Lower leg skin (tissue), 4 donors: ENCODE measurements at places on chromosomes 12 and 14.

DNA sequence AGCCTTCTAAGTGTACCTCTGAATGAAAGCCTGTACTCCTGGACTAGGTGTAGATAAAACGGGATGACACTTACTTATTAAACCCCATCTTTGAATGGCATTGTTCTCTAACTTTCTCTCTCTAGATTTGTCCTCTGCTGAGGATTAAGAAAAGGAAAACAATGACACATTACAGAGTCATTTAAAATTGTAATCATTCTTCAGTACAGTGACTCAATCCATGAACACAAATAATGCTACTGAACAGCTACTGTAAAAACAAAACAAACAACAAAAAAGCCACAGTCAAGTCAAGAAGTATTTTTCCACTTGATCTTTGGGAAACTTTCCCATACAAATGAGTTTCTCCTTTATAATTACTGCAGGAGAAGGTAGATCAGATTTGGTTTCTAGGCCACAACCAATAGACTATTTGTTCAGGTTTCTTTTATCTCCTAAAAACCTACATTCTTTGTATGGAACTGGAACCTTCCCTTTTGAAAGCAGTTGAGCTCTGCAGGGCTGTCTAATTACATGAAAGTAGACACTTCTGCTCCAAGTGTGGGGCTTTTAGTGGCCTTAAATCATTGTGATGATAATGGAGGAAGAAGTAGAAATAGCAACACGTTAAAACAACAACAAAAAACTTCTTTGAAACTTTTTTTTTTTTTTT lies 219.1 kb downstream of the ESR2 start:
- DNase-seq: no peak

DNA sequence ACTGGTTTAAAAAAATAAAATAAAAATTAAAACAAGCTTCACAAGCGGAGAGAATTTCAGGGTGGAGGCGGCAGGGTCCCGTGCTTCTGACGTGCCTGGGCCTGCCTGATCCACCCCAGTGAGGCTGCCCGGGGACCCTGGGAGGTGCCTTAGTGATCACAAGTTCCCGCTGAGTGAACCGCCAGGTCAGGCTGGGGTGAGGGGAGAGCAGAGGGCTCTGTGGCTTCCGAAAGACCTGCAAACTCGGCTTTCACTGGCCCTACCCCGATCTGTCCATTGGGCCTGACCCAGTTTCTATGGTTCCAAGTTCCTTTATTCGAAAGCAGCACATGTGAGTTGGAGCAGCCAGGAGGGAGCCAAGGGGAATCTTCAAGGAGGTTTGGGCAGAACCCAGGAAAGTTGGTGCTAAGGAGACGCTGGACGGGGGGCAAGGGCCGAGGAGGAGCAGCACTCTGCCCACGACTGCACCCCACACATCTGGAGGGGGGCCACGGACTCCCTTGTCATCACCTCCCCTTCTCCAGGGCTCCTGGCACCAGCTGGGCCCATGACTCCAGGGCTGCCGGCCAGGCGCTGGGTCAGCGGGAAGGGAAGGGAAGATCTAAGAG lies 12.9 kb downstream of the MMP14 start:
- peak; percentile 82 for DNase-seq

- no peak for DNase-seq
These were observed 134.0 kb downstream of the TMEM117 start for GRCh38 chr12:43969882-43970281.

DNA sequence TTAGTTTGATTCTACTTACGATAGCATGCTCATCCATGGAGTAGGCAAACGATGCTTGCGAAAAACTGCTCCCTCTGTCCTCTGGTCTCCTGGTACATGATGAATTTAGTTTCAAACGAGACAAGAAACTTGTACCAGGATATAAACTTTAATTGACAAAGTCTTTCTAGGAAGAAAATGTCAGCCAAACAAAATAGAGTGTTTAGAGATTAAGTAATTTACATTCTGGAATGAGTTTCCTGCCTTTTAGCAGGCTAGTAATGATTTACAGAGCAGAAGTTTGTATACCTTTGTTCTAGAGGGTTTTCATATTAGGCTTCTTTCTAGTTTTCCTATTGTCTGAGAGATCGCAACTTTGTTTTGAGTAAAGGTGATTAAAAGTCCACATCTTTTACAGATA lies 206.9 kb downstream of the RPL10L start:
- DNase-seq: no peak

DNA sequence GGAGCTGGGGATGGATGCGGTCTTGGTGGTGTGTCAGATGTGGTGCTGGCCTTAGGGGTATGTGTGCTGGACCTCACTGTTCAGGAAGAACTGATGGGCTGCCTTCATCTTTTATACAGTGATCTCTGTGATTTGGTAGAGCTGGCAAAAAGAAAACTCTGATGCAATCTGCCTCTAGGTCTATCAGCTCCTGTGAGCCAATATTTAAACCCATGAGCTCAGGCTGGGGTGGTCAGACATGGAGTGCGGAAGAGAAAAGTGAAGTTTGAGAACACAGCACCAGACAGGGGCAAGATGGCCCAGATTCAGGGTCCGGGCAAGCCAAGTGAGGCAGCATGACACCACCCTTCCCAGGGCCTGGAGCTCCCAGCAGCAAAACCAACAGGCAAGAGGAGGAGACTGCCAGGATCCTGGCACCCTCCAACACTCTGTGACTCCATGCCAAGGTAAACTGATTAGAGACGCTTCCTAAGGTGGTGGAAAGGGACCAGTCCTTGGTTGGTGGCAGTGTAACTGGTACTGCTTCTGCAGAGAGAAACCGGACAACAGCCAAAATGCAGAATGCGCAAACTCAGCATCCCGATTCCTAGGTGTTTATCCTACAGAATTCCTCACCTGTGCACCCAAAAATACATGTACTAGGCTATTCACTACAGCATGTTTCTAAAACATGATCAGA lies 82.3 kb downstream of the CHGA start:
- DNase-seq: no peak

DNA sequence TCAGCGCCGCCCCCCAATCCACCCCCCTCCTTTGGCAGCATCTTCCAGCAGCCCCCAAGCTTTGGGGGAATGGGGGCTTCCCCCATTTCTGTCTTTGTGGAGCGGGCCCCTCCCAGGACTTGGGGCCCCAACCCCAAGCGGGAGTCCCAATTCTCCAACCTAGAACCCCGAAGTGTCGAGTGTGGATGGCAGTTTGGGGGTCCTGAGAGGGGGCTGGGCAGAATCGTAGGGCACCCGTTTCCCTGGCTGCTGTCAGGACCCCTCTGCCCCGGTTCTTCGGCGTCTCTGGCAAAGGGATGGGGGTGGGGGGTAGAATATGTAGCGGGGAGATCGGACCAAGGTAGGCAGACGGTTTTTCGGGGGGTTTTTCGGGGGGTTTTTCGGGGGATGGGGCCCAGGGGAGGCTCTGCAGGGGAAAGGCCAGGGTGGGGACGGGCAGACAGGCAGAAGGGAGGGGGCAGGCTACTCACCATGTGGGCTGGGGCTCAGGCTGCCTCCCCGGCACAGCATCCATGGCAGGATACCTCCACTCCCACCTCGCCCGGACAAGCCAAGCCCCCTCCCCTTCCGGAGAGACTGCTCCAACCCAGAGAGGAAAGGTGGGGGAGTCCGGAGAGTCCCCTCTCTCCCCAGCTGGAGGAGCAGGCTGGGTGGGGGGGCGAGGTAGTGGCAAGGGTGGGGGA lies 739 bp downstream of the JPH4 start:
- no peak for DNase-seq

- no peak for DNase-seq
These were observed 703 bp downstream of the ASCL4 start for GRCh38 chr12:107775093-107775721.

- DNase-seq: no peak
These were observed 1.1 kb downstream of the MIS18BP1 start for GRCh38 chr14:45251912-45252311.

DNA sequence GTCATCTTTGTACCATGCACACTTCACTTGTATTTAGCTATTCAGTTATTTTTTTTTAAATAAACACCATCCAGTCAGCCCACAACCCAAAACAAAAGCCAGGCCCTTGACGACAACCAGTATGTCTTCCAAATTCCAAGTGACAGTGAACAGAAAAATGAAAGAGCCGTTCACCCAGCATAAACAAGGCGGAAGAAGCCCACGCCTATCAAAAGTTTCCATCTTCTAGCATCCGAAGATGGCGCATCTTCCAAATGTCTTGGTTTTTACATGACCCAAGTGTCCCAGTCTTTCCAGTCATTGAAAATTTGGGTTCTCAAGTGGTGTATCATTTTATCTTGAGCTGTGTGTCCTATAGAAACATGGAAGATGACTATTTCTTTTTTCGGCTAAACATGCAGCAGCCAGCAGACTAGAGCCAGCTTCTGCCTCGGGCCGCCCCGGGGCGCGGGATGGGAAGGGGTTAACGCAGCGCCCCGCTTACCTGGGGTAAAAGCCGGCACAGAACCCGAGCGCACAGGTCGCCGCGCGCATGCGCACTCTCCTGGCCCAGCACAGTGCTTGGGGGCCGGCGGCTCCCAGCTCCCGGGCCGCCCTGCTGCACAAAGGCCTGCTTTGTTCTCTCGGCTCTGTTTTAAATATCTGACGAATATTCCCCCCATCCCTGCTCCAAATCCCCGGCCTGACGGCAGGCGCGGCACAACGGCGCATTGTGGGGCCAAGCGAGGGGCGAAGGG lies 164.8 kb downstream of the ZFP36L1 start:
- DNase-seq: peak; percentile 83

- no peak for DNase-seq
These were observed 40.0 kb downstream of the FBRSL1 start for GRCh38 chr12:132529906-132530305.

- DNase-seq: peak; percentile 44
These were observed 3.0 kb downstream of the EVL start for GRCh38 chr14:100067971-100068959.

DNA sequence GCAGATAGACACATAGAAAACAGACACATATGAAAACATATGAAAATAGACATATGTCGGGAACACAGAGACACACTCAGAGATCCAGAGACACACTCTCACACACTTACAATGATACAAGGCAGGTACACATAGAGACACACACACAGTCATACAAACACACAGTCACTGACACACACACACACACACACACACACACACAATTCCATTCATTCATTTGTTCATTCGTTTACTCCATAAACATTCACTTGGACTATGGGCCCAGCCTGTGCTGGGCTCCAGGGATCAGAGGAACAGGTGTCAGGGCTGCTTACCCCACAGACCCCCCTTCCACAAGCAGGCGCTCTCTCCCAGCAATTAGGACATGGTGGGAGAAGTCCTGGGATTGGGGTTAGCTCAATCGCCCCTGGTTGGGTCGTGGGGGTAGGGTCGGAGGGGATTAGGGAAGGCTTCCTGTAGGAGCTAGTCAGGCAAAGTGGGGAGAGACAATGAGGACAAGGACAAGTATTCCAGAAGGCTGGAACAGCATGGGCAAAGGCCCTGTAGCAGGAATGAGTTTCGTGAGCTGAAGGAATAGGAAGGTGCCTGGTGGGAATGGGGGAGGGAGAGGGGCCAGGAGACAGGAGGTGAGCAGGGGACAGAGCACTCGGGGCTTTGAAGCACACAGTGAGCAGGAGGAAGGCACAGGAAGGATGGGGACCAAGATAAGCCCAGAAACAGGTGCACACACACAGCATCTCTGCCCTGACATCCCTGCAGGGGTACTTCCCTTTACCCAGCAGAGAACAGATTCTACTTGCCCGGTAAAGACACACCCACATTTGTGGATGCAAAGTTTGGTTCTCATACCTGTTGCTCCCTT lies 6.5 kb downstream of the RASAL1 start:
- DNase-seq: no peak

- no peak for DNase-seq
These were observed 10.9 kb upstream of the IL26 start for GRCh38 chr12:68236421-68237059.

DNA sequence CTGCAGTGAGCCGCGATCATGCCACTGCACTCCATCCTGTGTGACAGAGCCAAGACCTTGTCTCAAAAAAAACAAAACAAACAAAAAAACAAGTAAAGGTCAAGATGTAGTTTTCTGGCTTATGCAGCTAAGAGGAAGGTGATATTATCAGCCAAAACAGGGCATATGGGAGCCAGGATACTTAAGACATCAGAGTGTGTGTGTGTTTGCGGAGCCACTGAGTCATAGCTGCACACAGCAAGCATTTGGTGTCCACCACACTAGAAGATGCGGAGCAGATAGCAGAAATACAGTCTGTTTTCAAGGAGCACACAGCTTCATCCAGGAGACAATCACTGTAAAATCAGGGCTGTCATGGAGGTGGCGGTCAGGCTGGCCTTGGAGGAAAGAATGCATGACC lies 72.6 kb upstream of the REP15 start:
- DNase-seq: no peak

GRCh38 chr12:47910486-47910885 lies 5.7 kb upstream of the VDR start:
- DNase-seq: no peak

GRCh38 chr12:123433615-123434014 lies 2.9 kb downstream of the RILPL2 start:
- DNase-seq: no peak

GRCh38 chr14:90489916-90490719 lies 93.3 kb downstream of the CALM1 start:
- no peak for DNase-seq

GRCh38 chr14:42187846-42188245 lies 581.2 kb downstream of the LRFN5 start:
- DNase-seq: no peak

GRCh38 chr12:84756961-84757360 lies 155.6 kb downstream of the SLC6A15 start:
- no peak for DNase-seq

GRCh38 chr12:33205981-33206380 lies 233.6 kb downstream of the SYT10 start:
- DNase-seq: no peak

- peak; percentile 91 for DNase-seq
These were observed 52.5 kb downstream of the RNF34 start for GRCh38 chr12:121452340-121452984.

DNA sequence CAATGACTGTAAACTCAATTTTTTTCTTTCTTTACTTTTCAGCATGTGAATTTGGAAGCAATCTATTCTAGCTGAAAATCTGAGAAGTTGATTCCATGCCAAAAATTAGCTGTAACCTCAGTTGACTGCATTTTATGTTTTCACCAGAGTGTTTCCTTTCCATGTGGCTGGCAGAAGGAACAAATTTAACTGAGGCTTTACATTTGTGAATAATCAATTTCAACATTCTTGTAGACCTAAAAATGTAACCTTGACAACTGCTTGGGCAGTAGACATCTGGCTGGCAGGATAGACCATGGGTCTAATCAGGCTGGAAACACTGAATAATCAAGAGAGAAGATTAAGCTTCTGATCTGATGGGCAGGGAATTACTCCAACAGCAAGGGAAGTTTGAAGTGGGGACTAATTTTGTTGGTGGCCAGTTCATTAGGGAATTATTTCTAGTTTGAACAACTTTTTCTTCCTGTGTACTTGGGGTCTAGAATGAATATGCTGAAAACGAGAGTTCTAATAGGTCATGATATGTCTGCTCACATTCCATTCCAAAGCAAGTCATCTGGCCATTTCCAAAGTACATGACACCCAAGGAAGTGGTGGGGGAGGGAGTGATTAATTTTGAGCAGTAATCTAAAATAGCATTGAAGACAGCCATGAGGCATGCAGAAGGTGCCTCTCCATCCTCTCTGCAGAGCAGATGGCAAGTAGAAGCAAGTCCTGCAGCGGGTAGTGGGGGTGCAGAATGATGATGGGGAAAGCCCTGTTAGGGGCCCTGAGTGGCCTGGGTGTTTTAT lies 68.2 kb downstream of the ATP23 start:
- DNase-seq: no peak
